GM12864 (cell line): ENCODE measurements at places on chromosomes 13 and 19.

DNA sequence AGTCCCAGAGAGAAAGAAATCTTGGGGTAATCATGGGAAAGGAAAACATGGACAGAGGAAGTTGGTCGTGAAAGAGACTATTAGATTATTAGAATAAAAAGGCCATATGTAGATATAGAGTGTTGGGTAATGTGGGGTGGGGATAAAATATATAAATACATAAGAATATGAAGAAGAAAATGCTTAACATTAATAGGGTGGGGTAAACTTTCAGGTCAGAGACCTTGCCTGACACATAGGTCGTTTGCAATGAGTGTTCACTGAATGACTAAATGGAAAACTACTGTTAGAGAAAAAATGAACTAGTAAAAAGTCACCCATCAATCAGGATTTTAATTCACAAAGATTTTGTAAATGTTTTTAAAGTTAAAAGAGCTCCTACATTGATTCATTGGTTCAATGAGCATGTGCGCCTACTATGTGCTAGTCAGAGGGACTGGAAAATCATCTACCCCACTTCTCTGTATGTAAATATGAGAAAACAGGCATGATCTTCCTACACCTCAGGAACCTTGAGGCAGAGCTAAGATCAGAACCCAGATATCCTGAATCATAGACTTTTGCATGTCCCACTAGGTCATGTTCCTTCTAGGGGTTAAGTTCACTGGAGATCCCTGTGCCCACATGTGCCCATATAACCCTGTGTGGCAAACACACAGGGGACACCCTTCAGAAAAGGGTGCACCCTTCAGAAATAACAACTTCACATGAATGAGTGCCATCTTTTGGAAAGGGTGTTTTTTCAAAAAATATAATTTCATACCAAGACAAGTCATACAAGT, 24.6 kb upstream of the KLF12 start:
- no peak for DNase-seq

DNA sequence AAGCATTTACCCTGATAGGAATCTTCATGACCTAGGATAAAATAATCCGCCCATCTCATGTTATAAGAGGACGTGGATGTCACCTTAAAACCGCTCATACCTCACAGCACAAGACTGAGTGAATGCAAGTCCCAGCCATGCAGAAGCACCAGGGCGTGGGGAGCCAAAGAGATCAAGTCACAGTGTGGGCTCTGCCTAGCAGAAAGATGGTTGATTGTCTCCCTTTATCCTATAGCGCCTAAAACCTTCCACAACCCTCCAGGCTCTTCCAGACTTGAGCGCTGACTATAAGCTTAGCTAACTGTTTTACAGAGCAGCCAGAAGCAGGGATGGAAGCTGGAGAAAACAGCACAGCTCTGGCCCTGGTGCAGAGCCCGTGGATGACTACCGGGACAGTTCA, 6.8 kb upstream of the ANKRD10 start:
- no peak for DNase-seq

- DNase-seq = no peak
These were observed 44.3 kb upstream of the F7 start for GRCh38 chr13:113061271-113061625.

GRCh38 chr13:65724226-65724625, 1505.9 kb downstream of the PCDH9 start:
- DNase-seq = no peak

GRCh38 chr13:42750794-42751193, 30.6 kb upstream of the FAM216B start:
- DNase-seq = no peak

DNA sequence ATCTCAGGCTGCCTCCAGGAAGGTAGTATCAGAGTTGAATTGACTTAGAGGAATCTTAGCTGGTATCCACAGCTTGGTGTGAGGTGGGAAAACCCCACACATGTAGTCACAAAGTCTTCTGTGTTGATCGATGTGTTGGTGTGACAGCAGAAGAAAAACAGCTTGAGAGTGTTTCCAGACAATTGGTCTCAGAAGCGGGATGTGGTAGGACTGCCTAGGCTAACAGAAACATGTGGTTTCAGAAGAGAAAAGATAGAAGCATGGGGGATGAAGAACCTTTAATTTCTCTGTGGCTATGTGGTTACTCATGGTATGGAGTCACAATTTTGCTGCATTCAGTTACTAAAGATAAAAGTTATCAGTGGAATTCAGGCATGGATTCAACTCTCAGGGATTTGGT, 134.7 kb upstream of the SLITRK5 start:
- DNase-seq = no peak

- DNase-seq = no peak
These were observed 26.7 kb upstream of the NANOS3 start for GRCh38 chr19:13849991-13850909.

DNA sequence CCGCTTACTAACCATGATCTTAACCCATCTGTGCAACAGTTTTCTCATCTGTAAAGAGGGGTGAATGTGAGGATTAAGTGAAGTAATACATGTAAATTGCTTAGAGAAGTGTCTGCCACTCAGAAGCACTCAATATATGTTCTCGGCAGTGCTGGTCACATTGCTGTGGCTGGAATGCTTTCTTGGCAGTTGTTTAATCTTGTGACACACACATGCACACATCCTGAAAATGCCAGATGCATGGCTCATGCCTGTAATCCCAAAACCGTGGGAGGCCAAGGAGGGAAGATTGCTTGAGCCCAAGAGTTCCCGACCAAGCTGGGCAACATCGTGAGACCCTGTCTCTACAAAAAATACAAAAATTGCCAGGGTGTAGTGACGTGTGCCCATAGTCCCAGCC, 4.9 kb upstream of the DMKN start:
- no peak for DNase-seq
